ENCODE measurements at places on chromosomes 3 and 15.

DNA sequence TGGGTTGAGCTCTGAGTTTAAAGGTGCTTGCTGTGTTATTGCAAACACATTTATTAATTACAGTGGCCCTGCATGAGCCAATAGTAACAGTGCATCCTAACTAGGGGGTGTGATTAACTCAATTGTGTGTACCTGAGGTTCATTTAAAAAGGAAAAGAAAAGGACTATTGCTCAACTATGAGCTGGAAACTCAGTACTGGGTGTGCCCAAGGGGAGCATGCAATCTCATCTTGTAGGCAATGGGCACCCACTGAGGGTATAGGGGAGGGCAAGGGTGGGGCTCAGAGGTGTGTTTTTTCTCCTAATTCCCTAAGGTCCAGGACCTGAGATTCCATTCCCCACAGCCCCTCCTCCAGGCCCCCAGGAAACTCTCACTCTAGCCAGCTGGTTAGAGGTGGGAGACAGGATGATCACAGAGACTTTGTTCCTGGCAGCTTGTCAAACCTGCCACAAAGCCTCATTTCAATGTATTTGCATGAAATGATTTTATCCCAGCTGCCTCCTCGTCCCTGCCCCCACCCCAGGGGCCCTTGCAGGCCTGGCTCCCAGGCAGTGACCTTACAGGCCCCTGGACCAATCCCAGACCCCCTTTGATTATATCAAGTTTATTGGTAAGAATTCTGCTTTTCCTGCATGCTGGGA, 220.7 kb downstream of the TBC1D2B start:
- no peak overlapping the region for H3K27ac ChIP-seq
- no peaks in the 10 kb centered on the region for H3K4me1 ChIP-seq
- H3K27me3 ChIP-seq = peaks cover 6% of the 10 kb centered on the region
- no peaks in the 10 kb centered on the region for H3K36me3 ChIP-seq
- DNase-seq = no peak
- no peak overlapping the region for H3K4me3 ChIP-seq

- peaks cover 14% of the 10 kb centered on the region for H3K27me3 ChIP-seq
- no peaks in the 10 kb centered on the region for H3K36me3 ChIP-seq
- H3K4me3 ChIP-seq = no peak overlapping the region
Observed at GRCh38 chr3:37708789-37709188, 152.9 kb upstream of the CTDSPL start.

- no peak for DNase-seq
- no peak overlapping the region for H3K4me3 ChIP-seq
- H3K27ac ChIP-seq = no peak overlapping the region
Observed at GRCh38 chr3:4264040-4264439, 39.1 kb upstream of the SETMAR start.

- H3K27ac ChIP-seq = no peak overlapping the region
- no peak overlapping the region for H3K4me3 ChIP-seq
- DNase-seq = no peak
- peaks cover 4% of the 10 kb centered on the region for H3K4me1 ChIP-seq
- no peaks in the 10 kb centered on the region for H3K36me3 ChIP-seq
Observed at GRCh38 chr3:134056464-134056891, 26.8 kb upstream of the SLCO2A1 start.

GRCh38 chr3:123422457-123422856, 26.4 kb downstream of the ADCY5 start:
- H3K36me3 ChIP-seq = no peaks in the 10 kb centered on the region
- H3K4me3 ChIP-seq = no peak overlapping the region
- DNase-seq = no peak
- H3K27ac ChIP-seq = no peak overlapping the region

DNA sequence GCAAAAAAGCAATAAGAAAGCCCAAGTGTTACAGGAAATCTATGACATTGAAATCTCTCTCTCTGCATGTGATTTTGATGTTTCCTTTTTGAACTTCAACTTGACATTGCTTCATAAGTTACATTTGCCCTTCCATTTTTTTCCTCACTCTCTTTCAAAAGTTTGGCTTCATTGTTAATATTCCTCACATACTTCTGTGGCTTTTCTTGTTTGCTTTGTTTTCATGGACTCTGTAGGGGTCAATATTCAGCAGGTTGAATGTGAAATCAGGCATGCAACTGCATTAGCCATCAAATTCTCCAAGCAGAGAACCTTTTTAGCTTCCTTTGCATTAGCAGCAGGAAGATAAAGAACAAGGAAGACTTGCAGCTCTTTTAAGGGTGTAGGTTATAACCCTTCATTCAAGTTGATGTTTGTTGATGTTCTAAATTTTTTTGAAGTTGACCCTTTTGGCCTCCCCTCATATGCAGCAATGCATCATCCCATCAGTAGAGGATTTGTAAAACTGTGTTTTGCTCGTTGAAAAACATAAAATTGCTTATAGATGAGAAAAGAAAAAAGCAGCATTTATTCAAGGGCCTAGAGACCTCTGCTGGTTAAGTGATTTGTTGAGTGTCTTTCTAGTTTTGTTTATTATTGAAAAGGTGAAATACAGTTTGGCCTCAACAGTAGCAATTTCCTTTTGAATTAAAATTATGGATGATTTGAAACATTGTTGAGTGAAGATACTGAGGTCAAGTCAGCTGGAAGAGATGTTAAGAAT, 211.4 kb downstream of the IL5RA start:
- no peaks in the 10 kb centered on the region for H3K4me1 ChIP-seq
- H3K36me3 ChIP-seq = no peaks in the 10 kb centered on the region

GRCh38 chr15:77897896-77898406, 179.6 kb downstream of the TBC1D2B start:
- no peaks in the 10 kb centered on the region for H3K4me1 ChIP-seq
- H3K27ac ChIP-seq = no peak overlapping the region
- H3K36me3 ChIP-seq = no peaks in the 10 kb centered on the region
- no peak for DNase-seq
- no peaks in the 10 kb centered on the region for H3K27me3 ChIP-seq

- H3K27me3 ChIP-seq = no peaks in the 10 kb centered on the region
- H3K36me3 ChIP-seq = peaks cover 3% of the 10 kb centered on the region
- DNase-seq = no peak
- no peak overlapping the region for H3K4me3 ChIP-seq
- H3K27ac ChIP-seq = no peak overlapping the region
- peaks cover 23% of the 10 kb centered on the region for H3K4me1 ChIP-seq
Observed at GRCh38 chr3:177221744-177222143, 24.5 kb upstream of the TBL1XR1 start.

- DNase-seq = no peak
- H3K36me3 ChIP-seq = no peaks in the 10 kb centered on the region
- H3K27me3 ChIP-seq = no peaks in the 10 kb centered on the region
- no peak overlapping the region for H3K27ac ChIP-seq
- no peak overlapping the region for H3K4me3 ChIP-seq
- H3K4me1 ChIP-seq = no peaks in the 10 kb centered on the region
Observed at GRCh38 chr3:154552338-154552737, 122.3 kb upstream of the GPR149 start.

- H3K4me1 ChIP-seq = peaks cover 20% of the 10 kb centered on the region
- no peak for DNase-seq
- H3K36me3 ChIP-seq = peaks cover 5% of the 10 kb centered on the region
- no peak overlapping the region for H3K27ac ChIP-seq
- peaks cover 53% of the 10 kb centered on the region for H3K27me3 ChIP-seq
Observed at GRCh38 chr3:13550423-13550690, 1.4 kb downstream of the FBLN2 start.

DNA sequence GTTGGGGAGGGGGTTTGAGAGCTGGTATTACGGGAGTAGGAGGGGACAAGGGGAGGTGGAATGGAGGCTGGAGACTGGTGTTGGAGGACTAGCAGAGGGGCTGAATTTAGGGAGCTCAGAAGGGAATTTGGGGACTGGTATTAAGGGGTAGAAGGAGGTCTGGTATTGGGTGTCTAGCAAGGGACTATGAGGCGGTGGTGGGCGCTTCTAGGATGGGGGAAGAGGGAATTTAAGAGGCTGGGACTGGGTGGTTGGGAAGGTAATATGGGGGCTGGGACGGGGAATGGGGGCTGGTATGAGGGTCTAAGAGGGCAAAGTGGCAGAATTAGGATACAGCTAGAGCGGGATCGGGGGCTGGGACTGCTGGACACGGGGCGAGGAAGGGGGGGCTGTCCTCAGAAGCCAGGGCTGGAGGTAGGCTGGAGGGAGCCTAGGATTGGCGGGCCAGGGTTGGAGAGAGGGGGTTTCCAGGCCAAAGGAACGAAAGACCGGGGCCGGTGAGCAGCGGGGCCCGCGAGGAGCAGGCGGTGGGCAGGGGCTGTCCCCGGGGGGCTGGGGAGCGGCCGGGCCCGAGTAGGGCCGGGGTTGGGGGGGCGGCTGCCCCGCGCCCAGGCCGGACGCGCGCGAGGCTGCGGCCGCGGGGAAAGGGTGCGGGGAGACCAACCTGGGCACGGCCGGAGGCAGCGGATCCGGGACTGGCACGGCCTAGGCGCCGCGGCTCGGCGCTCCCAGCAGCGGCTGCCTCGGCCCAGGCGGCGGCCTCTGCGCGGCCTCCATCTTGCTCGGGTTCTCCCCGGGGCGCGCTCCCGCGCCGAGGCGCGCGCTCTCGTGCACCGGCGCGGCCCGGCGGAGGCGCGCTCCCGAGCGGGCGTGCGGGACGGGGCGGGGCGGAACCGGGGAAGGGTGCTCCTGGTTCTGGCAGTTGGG, at the start of gene LHFPL4:
Gene LHFPL4 (minus strand): TSS at position 802 of the 927 bp plus-strand sequence. CDS start 1,143 bp downstream, outside the sequence.
- DNase-seq = no peak
- no peak within 1 kb of the TSS for H3K27ac ChIP-seq
- peaks cover 23% of the 10 kb centered on the region for H3K27me3 ChIP-seq
- no peak within 1 kb of the TSS for H3K4me3 ChIP-seq
- no peaks in the 10 kb centered on the region for H3K36me3 ChIP-seq

- peaks cover 2% of the 10 kb centered on the region for H3K27me3 ChIP-seq
- no peaks in the 10 kb centered on the region for H3K4me1 ChIP-seq
- H3K27ac ChIP-seq = no peak overlapping the region
- no peak for DNase-seq
- no peak overlapping the region for H3K4me3 ChIP-seq
Observed at GRCh38 chr3:133964547-133964946, 65.2 kb downstream of the SLCO2A1 start.

DNA sequence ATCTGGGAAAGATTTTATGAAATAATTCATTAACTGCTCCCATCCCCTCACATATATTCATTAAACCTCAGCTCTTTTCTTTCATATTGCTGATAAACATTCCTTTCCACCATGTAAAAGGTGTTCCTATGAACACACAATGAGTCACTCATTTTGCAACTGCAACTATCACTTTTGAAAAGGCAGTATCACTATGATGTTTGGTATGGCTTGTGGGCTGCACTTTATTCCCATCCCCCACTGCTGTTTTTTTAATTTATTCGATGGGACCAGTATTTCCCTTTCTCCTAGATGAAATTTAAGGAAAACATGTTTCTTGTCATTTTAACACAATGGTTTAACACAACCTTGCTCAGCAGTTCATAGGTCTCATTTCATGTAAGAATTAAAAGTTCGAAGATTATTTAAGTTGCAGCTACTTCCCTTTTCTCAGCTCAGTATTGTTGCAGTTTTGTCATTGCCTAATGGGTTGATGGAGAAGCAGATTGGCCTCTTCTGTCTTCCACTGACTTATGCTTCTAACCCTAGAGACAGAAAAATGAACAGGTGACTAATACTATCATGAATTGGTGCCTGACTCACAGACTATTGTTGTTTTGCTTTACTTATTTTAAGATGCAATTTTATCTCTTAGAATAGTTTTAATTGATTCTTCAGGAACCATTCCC, 280.3 kb downstream of the ZPLD1 start:
- DNase-seq = no peak
- peaks cover 9% of the 10 kb centered on the region for H3K27me3 ChIP-seq
- no peaks in the 10 kb centered on the region for H3K36me3 ChIP-seq
- H3K4me1 ChIP-seq = no peaks in the 10 kb centered on the region
- H3K27ac ChIP-seq = no peak overlapping the region
